ENCODE measurements at places on chromosomes 5 and 9.

DNA sequence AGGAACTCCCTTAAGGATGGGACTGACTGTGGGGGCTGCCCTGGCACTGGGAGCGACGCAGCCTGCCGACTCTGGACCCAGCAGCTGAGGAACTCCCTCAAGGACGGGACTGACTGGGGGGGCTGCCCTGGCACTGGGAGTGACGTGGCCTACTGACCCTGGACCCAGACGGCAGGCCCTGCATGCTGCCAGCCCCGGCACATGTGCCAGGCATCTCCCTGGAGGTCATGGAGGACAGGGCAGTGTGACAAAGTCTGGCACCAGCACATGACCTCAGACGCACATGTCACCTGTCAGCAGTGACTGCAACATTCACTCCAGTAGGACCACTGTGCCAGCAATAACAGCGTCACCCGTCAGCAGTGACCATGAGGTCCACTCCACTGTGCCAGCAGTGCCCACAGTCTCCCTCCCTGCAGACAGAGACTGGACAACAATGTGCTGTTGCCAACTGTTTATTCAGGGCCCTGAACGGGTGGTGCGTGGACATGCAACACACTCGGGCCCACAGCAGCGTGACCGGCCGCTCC lies 4.5 kb downstream of the FBXW5 start:
- no peak for DNase-seq

- DNase-seq, result no peak
Measured at GRCh38 chr9:61670616-61671015, 480.8 kb downstream of the SPATA31A7 start.

GRCh38 chr5:19902316-19902934 lies 85.6 kb downstream of the CDH18 start:
- DNase-seq, result no peak

DNA sequence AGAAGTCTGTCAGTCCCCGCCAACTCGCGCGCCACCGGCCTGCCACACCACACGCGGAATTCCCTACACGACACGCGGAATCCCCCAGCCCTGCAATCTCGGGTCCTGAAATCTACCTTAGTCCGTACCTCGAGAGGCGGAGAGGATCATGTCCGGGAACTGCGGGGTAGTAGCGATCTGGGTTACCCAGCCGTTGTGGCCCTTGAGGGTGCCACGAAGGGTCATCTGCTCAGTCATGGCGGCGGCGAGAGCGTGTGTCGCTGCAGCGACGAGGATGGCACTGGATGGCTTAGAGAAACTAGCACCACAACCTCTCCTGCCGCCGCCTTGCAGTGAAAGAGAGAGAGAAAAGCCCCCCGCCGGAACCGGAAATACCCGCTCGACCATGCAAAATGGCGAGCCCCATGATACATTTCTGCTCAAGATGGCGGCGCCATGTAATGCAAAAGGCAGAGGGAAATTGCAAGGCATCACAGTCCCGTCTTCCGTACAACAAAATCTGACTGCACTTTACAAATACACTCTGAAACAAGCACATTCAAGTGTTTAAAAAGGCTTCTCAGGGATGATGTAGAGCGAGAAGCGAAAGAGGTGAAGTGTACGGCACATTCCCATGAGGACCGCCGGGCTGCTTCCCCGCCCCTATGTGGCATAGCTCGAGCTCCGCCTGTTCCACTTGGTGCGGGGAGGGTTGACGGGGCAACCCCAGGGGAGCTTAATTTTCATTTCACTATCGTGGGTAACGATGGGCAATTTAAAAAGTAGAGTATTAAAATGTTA lies at the start of gene RACK1:
RACK1 (minus strand) TSS at position 343 of the 780 bp plus-strand sequence; CDS start at position 237, 106 bp downstream.
- no peak for DNase-seq

- DNase-seq, result no peak
Measured at GRCh38 chr5:29811914-29812679, 1381.4 kb upstream of the CDH6 start.

DNA sequence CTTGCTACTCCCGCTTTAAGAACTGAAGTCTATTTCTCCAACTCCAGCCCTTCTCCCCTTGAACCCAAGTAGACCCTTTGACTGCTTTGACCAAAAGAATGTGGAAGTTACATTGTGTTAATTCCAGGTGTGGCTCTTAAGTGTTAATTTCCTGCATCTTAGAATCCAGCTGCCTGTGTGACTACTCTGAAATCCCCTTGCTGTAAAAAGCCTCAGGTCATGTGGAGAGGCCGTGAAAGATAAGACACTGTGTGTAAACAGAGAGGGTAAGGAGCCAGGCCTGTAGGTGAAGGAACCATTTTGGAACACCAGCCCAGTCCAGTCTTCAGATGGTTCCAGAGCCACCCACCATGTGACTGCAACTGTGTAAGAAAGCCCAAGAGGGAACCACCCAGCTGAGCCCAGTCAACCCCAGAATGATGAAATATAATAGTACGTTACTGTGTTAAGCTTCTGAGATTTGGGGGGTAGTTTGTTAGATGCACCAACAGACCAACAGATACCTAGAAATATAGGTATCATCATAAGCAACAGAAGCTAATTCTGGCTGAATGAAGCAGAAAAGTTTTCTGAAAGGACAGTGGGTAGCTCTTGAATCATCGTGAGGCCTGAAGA lies 59.4 kb upstream of the CCDC112 start:
- no peak for DNase-seq

GRCh38 chr9:94951324-94952135 lies 225.0 kb downstream of the AOPEP start:
- DNase-seq, result no peak

GRCh38 chr9:565528-565927 lies 276.0 kb upstream of the DMRT1 start:
- DNase-seq, result no peak

DNA sequence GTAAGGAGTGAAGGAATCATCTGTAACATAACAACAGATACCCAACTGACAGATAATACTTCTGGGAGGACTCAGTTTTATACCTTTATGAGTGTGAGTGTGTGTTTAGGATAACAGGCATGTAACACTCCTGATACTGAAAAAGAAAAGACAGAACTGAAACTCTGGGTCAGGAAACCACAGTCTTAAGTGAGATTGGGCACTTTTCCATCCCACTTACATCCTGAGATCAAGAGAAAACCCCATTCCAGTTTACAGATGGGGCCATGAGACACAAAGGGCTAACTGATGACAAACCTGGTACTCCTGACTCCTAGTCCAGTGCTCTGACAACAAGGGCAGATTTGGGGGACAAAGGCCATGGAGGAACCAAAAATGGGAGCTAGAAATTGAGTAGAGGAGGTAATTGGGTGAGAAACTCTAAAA lies 18.0 kb downstream of the IL5 start:
- DNase-seq, result no peak

- DNase-seq, result no peak
Measured at GRCh38 chr9:17604556-17604955, 25.7 kb downstream of the SH3GL2 start.

GRCh38 chr5:74412066-74412465 lies 228.5 kb downstream of the ENC1 start:
- DNase-seq, result no peak

DNA sequence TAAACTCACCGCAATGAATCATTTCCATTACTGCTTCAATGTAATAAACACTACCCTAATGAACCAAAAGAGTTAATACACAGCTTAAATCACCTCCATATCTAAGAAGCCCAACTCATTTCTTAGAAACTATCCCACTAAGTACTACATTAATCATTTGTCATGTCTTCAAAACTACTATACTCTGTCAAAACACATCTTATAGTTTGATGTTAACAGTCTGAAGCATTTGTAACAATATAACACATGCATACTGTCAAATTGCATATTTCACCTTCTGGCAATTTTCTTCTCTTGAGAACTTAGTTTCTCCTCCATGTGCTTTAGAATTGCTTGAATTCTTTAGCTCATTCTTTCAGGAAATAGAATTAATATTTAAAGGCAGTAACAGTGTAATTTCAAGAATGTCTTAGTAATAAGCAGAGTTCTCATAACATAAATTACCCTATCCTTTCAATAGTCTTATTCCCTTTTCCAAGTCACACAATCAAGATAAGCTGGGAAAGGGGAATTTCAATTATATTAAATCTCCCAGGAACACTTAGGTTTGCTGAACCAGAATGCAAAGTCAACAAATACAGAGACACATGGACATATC lies 199.7 kb downstream of the ATPSCKMT start:
- no peak for DNase-seq

GRCh38 chr5:53200306-53200705 lies 90.7 kb upstream of the MOCS2 start:
- no peak for DNase-seq

DNA sequence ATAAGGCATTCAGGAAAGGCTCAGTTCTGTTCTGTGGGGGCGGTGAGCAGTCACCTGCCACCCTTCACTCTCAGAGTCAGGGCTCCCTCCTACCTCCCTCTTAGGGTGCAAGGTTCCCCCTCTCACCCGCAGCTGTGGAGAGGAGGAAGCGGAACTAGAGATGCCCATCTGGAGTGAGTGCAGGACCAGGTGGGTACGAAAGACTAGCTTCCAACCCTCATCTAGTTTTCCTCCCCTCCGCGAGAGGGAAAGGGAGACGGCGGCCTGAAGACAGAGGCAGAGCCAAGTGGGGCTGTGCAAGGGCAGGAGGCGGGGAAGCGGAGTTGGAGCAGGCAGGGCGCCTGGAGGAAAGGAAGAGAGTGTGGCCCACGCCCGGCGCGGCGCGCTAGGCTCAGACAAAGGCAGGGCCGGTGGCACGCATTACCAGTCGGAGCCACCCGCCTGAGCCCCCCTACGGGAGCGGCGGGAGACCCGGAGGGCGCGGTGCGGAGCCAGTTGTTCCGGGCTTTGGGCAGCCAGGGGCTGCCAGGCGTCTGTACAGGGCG lies 7.3 kb downstream of the PRR7 start:
- no peak for DNase-seq

GRCh38 chr5:126745259-126745992 lies 31.5 kb upstream of the LMNB1 start:
- no peak for DNase-seq

DNA sequence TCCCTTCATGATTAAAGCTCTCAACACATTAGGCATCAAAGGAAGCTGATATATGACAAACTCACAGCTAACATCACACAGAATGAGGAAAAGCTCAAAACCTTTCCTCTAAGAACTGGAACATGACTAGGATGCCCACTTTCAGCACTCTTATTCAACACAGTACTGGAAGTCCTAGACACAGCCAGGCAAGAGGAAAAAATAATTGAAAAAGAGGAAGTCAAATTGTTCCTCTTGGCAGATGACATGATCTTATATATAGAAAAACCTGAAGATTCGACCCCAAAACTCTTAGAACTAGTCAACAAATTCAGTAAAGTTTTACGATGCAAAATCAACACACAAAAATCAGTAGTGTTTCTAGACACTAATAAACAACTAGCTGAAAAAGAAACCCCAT lies 144.3 kb upstream of the NREP start:
- DNase-seq, result no peak

- no peak for DNase-seq
Measured at GRCh38 chr5:132114150-132115121, 40.8 kb downstream of the CSF2 start.

DNA sequence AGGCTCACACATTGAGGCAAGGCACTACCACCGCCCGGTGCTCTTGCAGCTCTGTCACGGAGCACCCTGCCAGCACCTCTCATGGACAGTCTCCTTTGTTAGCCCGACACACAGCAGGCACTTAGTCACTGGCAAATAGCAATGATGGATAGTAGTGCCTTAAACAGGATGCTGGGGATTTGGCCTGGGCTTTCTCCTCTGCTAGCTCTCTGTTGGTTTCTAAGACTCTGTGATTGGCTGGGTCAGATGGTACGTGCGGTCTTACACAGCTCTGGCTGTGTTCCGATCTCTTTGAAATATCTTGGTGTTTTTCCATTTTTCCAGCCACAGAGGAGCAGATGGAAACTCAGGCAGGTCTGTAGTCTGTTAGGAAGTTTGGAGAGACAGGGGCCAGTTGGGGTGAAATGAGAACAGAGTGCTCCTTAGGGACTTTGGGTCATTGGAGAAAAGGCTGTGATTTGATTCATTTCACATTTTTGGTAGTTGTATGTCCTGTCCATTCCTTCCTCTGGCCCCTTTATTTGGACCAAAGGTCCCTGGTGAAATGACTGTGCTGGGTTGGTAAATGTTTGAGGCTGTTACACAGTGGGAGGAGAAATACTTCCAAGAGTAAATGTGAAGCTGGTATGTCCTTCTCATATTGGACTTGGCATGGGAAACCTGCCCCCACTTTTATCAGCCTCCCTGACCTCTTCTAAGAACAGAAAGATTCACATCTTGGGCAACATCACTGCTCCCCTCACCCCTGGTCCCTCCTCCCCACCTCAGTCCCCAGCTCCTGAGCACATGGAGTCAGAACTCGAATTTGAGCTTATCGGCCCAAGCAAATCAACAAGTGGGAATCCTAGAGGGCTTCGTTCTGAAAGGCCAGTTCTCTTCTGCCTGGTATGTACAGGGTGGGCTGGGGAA lies 3.4 kb downstream of the SMIM3 start:
- no peak for DNase-seq

- DNase-seq, result no peak
Measured at GRCh38 chr5:87095787-87096186, 171.9 kb upstream of the RASA1 start.

GRCh38 chr9:110575169-110575568 lies 4.4 kb downstream of the SVEP1 start:
- no peak for DNase-seq

DNA sequence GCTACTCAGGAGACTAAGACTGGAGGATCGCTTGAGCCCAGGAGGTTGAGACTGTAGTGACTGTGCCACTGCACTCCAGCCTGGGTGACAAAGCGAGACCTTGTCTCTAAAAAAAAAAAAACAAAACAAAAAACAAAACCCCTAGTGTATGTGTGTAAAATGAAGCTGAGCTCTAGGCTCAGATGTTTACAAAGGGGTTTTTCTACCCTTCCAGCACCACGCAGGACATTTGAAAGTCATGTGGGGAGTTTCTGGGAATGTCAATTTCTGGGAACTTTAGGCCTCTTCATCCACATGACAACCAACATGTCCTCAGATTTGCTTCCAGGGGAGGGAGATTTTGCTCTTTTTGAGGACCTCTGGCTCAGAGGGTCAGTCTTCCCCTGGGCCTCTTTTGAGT lies 42.4 kb upstream of the AIF1L start:
- no peak for DNase-seq

DNA sequence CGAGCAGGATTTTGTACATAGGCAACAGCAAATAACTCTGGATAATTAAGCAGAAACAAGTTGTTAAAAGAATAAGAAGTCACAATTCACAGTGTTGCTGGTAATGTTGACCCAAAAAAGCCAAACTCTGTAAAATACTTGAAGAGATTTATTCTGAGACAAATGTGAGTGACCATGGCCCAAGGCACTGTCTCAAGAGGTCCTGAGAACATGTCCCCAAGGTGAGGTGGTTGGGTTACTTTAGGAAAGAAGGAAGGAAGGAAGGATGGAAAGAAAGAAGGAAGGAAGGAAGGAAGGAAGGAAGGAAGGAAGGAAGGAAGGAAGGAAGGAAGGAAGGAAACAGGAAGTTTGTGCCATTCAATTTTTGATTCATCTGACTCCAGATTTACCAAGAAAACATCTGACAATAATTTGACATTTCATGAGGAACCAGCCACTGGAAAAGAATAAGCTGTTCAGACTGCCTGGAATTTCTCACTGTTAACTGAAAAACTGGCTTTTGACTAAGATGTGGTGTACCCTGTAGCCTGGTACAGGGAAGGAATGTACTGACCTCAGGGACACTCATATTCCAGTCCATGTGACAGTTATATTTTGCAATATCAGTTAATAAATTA lies 295.9 kb upstream of the TNC start:
- DNase-seq, result no peak

- DNase-seq, result no peak
Measured at GRCh38 chr9:108980893-108981292, 32.4 kb downstream of the CTNNAL1 start.

GRCh38 chr5:54135042-54135441 lies 175.3 kb downstream of the ARL15 start:
- no peak for DNase-seq

Measured in NCI-H2107 (cell line).